Stimulated activated naive CD4-positive, alpha-beta T cell treated with Interleukin-2 at 50 U/mL for 16 hours (primary cell): ENCODE measurements at places on chromosomes 4 and X.

DNA sequence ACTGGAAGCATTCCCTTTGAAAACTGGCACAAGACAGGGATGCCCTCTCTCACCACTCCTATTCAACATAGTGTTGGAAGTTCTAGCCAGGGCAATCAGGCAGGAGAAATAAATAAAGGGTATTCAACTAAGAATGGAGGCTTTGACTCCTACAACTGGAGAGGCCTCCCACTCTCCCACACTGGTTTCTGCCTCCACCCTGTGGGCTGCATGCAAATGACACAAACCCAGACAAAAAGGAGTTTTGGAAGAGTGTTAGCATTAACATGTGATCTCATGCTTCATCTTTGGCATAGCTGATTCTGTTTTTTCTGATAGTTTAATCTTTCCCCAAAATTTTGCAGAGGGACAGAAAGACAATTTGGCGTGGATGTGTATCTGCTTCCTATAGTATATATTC lies 80.8 kb upstream of the IQCM start:
- no peak for DNase-seq

DNA sequence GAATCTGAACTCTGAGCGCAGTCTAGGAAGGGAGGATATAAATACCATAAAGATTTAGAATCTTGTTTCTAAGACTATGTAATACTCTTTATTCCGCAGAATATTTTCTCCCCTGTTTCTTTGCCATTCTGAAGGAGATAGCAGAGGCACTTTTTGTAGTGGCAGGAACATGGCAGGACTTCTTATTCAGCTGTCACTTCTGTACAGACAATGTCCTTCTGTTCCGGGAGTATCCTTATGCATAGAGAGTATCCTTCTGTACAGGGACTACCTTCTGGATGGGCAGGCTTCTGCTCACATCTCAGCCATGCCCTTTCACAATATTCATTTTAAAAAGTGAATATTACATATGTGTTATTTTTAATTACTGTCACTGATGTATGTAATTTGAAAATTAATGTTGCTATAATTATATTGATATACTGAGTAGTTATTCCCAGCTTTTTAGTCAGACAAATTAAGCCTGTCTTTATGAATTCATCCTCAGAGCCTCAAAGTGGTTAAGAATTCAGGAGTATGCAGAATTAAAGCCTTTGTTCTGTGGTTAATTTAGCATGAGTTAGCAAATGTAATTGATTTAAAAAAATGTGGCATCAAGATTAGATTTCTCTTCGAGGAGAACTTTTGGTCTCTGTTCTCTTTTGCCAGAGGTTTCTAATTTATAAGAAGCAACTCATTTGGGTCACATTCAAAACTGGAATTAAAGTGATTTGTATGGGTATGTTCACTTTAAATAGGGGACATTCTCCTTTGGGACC lies 174.4 kb downstream of the FHIP1A start:
- DNase-seq, result no peak

- DNase-seq, result no peak
Observed at GRCh38 chr4:64857815-64858214, 448.6 kb upstream of the TECRL start.

DNA sequence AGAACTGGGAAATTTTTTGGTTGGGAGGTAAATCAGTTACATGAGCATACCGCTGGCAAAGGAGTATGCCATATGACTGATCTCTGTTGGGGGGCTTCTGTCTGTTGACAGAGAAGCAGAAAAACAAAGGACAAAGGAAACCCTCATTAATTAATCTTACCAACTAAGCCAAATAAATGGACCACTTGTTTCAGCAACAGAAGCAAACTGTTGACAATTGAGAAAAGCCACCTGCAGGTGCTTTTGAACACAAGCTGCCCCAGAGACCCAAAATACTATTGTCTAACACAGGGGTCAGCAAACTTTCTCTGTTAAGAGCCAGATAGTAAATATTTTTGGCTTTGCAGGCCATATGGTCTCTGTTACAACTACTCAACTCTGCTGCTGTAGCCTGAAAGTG lies 7.0 kb upstream of the FRYL start:
- no peak for DNase-seq

DNA sequence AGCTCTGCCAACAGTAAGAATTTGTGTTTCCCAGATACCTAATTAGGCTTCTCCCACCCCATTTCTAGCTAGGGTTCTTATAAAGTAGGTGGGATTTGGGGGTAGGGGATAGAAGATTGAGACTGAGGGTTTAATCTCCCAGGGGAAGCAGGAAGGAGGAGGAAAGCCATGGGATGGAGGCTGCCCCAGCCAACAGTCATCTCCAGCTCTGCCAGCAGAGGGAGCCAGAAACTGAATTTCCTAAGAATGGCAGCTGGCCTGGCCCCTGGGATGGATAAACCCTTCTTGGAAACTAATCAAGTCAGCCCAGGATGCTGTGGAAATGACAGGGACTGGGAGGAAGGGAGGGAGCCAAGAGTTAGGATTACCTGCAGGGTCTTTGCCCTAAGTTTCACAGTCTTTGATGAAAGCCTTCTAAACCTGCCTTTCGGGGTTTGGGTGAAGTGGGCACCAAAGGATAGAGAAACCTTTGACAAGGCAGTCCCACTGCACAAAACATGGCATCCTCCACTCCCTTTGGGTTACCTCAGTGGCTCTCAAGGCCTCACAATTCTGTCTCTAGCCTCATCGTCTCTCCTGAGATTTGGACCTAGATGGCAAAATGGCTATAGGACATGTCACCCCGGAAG lies 6.7 kb upstream of the ERCC6L start:
- peak; percentile 19 for DNase-seq

DNA sequence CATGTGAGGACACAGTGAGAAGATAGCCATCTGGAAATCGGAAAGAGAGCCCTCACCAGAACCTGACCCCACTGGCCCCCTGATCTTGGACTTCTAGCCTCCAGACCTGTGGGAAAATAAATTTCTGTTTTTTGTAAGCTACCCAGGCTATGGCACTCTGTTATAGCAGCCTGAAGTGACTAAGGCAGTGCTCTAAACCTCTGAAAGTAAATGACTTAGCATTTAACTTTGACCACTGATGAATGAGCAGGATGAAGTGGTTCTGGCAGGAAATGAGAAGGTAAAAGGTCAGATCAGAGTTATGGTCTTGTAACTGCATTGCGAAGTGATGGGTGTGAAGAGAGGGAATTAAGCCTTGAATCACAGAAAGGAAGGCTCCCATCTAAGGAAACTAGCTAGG lies 17.0 kb downstream of the GPAT3 start:
- DNase-seq, result no peak

DNA sequence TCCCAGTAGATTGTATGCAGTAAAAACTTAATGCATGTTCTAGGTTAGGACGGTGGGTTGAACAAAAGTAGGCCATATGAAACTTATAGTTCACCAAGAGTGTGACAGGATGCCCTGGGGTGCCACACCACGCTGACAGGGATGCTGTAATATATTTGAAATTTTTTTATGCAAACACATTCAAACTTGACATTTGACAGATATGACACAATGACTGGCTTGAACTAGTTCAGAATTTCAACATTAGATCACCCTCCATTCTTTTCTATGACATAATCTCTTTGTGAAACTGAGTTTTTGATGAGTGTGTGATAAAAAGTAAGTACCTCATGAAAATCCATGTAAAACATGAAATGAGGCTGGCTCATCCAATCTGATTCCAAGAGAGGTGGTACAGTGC lies 198.4 kb downstream of the PALLD start:
- DNase-seq, result no peak

- DNase-seq, result no peak
Observed at GRCh38 chr4:12636191-12636590, 847.9 kb downstream of the RAB28 start.

- no peak for DNase-seq
Observed at GRCh38 chr4:142549726-142550463, 296.2 kb downstream of the INPP4B start.

- DNase-seq, result no peak
Observed at GRCh38 chr4:41609851-41610250, 71.9 kb downstream of the LIMCH1 start.

DNA sequence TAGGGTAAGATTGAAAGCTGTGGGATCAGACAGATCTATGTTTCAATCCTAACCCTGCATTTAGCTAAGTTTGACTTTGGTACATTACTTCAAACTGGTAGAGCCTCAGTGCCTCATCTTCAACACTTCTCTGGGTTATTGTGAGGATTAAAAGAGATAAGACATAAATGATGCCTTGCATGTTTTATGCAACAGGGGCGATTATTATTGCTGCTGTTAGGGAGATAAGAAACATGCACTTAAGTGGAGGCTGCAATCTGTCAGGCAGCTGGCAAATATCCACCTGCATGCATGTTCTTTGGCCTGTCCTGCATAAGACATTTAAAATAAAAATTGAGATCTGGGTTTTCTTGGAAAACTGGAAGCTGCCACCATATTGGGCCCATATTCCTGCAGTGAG lies 24.6 kb downstream of the UNC5C start:
- no peak for DNase-seq

DNA sequence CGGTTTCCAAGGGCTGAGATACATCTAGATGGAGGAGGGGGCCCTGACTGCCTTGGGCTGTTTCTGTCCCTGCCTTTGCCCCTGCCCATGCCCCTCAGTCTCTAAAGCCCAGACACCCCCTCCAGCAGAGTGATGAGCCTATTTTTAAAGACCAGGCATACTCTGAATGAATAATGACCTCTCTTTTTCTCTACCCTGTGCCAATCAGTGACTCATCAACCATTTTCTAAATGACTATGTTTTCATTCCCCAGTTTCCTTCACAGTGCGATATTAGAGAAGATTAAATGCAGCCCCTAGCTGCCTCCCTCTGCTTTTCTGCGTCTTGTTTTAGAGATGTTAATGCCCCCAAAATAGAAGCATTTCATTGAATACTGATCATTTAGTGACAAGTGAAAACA lies 15.5 kb upstream of the NHS start:
- DNase-seq, result no peak

DNA sequence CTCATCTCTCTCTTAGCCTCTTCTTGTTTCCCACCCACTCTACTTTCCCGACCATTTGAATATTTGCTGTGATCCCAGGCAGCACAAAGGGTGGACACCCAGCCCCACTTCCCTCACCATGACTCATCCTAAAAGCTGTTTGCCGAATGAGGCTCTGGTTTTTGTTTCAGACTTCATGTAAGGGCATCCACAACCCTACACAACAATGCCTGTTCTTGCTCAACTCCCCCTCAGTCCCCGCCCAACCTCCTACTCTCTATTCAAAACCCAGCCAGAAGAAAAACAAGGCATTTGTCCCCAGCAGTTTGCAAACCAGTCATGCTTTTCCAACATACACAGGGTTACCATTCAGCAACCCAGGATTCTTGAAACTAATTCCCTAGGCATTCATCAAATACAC lies 516.5 kb upstream of the CNKSR2 start:
- DNase-seq, result no peak

DNA sequence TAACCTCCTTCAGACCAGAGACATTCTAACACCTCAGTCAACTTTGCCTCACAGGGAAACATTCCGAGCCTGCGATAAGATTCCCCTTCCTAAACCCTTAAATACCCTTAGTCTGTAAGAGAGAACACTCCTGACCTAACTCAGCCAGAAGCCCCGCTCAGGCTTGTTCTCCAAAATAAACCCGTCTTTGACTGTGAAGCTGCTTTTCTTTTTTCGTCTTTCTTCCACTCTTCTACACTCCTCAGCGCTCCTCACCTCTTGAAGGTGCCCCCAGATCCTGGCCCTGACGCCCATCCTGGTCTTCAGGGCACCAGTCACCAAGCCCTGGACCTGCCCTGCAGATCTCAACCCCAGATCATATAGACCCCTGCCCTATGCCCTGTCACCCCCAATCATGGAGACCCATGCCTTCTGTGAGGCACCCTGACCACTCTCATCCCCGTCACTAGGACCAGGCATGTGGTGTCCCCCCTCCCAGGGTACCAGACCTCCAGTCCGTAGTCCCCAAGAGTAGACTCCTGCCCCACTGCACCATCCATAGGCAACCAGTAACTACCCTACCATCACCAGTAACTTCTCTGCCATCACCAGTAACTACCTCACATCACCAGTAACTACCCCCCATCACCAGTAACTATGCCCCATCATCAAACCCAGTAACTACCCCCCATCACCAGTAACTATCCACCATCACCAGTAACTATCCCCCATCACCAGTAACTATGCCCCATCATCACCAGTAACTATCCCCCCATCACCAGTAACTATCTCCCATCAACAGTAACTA lies 3.5 kb downstream of the ASMTL start:
- no peak for DNase-seq

DNA sequence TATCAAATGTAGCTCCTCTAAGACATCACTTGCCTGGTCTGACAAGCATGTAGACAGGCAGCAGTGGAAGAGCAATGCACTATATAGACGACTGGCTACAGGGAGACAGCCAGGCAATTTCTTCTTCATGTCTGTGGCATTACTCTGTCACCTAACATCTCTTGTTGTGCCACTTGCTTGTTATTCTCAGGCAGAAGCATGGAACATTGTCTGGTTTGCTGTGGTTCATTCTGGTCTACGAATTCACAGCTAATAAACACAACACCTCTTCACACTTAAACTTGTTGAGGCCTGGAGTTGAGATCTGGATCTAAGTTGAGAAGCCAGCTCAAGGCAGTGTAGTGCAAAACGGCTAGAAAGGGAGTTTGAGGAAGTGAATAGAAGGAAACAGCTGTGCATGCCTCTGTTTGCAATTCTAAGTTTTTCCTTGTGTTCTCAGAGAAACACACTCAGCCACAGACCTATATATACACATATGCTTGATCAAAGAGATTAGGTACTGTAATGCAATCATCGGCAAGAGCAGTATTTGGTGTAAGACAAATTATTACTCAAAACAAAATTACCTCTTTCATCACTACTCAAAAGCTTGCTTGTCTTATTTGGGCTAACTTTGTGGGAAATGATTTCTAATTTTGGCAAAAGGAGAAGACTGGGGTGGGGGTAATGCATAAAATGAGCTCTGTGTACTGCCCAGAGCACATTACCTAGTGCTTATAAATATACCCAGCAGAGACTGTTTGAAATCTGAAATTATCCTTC lies 243.8 kb downstream of the PPP3CA start:
- no peak for DNase-seq

GRCh38 chr4:123675567-123675966 lies 279.0 kb downstream of the SPRY1 start:
- DNase-seq, result no peak

DNA sequence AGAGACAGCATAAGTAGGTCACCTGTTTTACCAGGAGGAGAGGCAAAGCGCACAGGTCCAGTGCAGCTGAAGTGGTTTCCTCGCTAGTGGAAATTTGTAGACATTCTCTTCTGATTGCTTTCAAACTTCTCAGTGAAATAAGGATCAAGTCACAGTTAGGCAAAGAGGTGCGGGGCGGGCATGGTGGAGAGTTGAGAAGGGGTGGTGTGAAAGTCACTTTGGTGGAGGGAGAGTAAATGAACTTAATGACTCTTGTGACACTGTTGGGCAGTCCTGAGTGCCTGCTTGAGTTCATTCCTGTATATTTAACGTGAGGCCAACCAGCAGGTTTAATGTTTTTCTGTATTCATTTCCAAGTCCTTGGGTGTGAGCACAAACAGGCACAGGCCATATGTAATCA lies 235.6 kb downstream of the TRIML1 start:
- DNase-seq, result no peak

GRCh38 chrX:120290107-120290506 lies 21.2 kb downstream of the TMEM255A start:
- DNase-seq, result no peak
